ENCODE measurements at places on chromosomes 1 and 21. TPM values are rescaled to one million over a fixed set of nuclear protein-coding genes. Genes with fewer than 3 reads are reported as not detected.
A peak's percentile ranks its signal among the peaks of the same experiment; 100 is the strongest.

The EPHA2 gene
- 50.8 TPM for total RNA-seq

The OR2T35 gene
- total RNA-seq = not detected

The MXRA8 gene
- total RNA-seq = 0.23 TPM

The KPRP gene
- not detected for total RNA-seq

The PAQR6 gene
- not detected for total RNA-seq

The MRAP gene
- not detected for total RNA-seq

The HAO2 gene
- total RNA-seq = not detected

The C1orf185 gene
- total RNA-seq = not detected

The DIO1 gene
- total RNA-seq = not detected

The ZNF672 gene
- total RNA-seq = 20.2 TPM

The ERG gene
- 1.8 TPM for total RNA-seq

- peak; percentile 86 for DNase-seq
Observed at GRCh38 chr1:6960291-6960811, 175.1 kb downstream of the CAMTA1 start.

- no peak for DNase-seq
Observed at GRCh38 chr21:43207043-43207315, 38.2 kb downstream of the CRYAA start.

GRCh38 chr1:185652348-185652747 lies 81.8 kb upstream of the HMCN1 start:
- no peak for DNase-seq

DNA sequence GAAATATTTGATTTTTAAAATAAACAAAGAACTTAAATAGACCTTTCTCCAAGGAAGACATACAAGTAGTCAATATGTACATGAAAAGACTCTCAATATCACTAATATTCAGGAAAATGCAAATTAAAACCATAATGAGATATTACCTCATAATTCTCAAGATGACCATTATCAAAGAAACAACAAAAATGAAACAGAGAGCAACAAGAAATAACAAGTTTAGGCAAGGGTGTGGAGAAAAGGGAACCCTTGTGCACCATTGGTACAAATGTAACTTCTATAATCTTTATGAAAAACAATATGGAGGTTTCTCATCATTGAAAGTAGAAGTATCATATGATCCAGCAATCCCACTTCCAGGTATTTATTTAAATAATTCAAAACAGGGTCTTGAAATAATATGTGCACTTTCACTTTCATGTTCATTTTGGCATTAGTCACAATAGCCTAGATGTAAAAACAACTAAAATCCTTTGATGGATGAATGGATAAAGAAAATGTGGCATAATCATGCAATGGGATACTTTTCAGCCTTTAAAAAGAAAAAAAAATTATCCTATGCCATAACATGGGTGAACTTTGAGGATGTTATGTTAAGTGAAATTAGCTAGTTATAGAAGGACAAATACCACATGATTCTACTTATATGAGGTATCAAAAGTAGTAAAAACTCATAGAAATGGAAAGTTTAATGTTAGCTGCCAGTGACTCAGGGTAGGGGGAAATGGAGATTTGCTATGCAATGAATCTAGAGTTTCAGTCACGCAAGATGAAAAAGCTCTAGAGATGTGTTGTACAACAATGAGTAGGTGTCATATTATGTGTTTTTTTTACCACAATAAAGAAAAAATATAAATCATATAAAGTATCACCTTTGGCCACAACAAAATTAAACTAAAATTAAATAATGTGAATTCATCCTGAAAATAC lies 114.5 kb upstream of the LYPLAL1 start:
- no peak for DNase-seq

DNA sequence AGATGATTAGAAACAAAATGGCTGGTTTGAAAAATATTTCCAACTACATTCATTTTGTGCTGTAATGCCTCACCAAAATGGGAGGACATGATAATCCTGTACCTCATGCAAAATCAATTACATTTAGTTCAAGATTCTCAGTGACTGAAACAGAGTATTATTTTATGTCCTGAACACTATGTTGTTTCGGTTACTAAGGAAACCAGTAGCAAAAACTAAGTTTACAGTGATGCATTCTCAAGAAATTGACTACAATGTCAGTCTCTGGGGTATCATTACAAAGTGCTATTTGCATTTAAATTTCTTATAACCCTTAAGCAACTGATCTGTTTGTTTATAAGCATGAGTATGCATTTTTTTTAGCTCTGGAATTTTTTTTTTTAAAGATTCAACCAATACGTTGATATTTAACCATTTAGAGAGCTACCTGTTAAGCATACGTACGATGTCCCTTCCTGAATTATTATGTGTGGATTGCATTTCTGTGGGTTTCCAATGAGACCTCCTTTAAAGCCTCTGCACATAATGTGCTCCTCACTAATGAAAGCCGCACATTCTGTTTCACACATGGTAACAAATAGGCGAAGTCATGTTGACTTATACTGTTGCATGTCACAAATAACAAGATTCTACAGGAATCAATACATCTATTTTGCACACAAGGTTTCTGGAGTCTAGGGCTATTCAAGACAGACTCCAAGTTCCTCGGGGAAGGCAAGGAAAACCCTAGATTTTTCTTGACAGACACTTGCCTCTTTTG lies 1035.7 kb downstream of the ADGRL2 start:
- no peak for DNase-seq

DNA sequence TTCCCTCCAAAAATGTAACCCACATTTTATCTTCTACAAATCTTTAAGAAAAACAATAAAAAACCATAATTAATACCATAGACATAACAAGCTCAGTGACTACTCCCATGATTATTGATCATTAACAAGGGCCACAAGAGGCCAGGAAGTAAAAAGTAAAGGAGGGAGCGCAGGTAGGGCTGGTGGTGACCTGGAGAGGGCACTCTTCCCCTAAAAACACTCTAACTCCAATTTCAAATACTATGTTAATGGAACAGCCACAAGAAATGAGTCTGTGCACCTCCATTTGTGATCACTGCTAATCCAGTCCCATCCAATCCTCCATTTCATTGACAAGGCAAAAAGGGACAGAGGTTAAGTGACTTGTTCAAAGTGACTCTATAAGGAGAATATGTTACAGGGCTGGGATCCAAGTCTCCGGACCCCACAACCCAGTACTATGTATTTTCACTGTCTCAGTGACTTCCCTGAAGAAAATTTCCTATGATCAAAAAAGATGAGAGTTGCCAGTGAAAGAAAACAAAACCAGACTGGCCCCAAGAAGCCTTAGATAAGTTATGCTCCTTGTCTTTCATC lies 41.2 kb upstream of the CFAP298 start:
- DNase-seq = peak; percentile 7

GRCh38 chr1:145782272-145783099 lies 41.4 kb downstream of the RNF115 start:
- peak; percentile 69 for DNase-seq

DNA sequence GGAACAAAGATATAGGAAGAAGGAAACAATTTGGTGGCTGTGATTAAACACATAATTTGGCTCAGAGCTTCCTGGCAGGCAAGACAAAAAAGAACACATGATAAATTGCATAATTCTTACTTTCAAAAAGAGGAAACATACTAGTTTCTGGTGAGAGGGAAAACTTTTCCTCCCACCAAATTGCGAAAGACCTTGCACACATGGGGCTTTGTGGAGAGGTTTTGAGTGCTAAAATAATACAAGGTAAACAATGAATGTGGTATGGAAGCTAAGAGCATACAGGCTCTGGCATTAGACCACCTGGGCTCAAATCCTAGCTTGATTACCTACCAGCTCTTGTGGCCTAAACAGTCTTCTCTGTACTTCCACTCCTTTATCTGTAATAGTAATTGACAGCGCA lies 140.2 kb upstream of the HOOK1 start:
- DNase-seq = no peak

DNA sequence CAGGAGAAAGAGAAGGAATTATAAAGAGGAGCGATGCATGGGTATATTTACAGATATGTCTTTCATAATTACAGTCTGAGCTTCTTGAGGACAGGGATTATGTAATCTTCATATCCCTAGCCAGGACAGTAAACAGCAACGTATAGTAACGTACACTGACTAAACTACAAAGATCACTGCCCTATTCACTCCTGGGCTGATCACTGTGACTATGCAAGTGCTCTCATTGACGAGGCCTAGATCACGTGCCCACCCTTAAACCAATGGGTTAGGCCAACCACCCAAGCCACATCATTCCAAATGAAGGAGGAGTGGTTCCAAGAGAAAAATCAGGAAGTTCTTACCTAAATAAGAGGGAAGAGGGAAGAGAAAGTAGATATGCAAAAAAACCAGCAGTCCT lies 18.5 kb downstream of the PIK3R3 start:
- DNase-seq = no peak

- peak; percentile 73 for DNase-seq
Observed at GRCh38 chr1:101257500-101258325, 20.9 kb downstream of the S1PR1 start.

DNA sequence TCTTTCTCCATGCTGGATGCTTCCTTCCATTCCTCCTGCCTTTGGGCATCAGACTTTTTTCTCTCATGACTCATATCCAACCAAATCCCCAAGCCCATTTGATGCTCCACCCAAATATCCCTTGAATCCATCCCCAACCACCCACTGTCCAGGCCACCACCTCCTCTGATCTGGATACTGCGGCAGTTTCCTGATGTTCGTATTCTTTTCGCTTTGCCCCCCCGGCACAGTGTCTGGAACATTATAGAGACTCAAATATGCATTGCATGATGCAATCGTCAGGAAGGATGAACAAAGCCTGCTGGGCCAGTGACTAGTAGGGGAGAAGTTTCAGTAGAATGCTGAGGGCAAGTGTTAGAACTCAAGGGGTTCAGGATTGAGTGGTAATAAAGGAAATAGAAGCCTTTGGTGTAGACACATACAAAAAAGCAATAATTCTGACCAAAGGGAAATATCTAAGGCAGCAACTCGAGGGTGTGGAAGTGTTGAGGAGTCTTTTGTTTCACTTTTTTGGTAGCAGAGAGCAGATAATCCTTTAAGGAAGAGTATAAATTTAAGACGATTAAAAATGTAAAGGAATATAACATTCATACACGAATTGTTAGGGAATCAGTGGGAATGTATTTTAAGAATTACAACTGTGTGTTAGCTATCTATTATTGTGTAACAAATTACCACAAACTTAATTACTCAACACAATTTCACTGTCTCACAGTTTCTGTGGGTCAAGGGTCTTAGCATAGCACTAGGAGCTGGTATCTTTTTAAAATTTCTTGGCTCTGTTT lies 7.5 kb downstream of the S100A11 start:
- DNase-seq = peak; percentile 20

DNA sequence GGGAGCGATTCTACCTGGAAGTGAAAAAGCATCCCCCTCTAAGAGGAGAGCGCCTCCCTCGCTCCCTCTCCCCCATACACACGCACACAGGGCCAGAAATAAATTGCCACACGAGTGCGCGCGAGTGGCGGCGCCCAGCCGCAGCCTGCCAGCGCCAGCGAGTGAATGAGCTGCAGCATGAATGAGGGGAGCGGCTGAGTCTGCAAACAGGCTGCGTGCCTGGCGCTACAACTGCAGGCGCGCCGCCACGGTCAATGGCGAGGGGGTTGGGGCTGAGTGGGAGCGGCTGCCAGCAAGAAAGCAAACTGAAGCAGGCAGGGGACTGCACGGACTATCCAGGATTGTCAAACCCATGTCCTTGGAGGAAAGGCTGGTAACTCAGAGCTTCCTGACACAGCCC lies 2.2 kb downstream of the CAMK1G start:
- no peak for DNase-seq

DNA sequence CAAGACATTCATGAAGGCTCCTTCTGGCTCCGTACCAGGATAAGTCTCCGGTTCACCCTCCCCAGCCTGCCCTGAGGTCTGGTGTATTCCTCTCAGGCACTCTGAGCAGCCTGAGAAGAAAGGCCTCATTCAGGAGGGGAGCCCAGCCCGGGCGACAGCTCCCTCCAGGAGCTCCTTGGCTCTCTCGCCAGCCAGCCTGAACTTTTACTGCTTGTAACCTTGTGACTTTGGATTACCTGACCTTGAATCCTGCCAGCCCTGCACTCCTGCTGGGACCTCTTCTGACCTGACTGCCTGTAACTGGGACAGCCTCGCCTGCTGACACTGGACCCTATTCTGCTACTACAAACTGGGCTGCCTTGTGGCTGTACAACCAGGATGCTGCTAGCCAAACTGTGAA lies 65.8 kb downstream of the CD34 start:
- DNase-seq = no peak

- no peak for DNase-seq
Observed at GRCh38 chr1:168297019-168297730, 16.5 kb downstream of the TBX19 start.

DNA sequence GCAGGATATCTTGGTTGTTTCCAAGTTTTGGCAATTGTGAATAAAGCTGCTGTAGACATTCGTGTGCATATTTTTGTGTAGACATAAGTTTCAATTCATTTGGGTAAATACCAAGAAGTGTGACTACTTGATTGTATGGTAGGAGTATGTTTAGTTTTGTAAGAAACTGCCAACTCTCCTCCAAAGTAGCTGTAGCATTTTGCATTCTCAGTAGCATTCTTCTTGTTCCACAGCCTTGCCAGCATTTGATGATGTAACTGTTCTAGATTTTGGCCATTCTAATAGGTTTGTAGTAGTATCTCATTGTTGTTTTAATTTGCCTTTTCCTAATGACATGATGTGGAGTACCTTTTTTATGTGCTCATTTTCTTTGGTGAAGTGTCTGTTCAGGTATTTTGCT lies 38.6 kb upstream of the PLA2G4A start:
- DNase-seq = no peak

- DNase-seq = peak; percentile 46
Observed at GRCh38 chr1:184387476-184388318, 868 bp downstream of the C1orf21 start.

DNA sequence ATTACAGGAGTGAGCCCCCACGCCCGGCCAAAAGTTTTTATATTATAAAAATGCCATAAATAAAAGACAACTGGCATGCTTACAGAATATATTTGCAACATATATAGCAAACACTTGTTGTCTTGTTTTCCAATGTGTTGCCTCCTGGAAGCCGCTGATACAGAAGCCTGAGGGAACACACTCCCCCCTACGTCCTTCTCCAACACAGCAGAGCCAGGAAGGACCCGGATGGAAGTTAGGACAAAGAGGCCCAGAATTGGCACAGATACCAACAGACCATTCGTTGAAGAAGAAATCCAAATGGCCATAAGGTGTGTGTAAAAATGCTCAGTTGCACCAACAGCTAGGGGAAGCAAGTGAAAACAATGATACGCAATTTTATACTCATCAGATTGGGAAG lies 1.3 kb upstream of the PLA2G5 start:
- no peak for DNase-seq

GRCh38 chr1:53377438-53377841 lies 49.6 kb upstream of the LRP8 start:
- DNase-seq = no peak
